Psoas muscle (tissue), 8 donors: ENCODE measurements at places on chromosomes 2 and 18. TPM values are rescaled to one million over a fixed set of nuclear protein-coding genes. Genes with fewer than 3 reads are reported as not detected.

The CCDC68 gene
- total RNA-seq, result 1.0 TPM

DNA sequence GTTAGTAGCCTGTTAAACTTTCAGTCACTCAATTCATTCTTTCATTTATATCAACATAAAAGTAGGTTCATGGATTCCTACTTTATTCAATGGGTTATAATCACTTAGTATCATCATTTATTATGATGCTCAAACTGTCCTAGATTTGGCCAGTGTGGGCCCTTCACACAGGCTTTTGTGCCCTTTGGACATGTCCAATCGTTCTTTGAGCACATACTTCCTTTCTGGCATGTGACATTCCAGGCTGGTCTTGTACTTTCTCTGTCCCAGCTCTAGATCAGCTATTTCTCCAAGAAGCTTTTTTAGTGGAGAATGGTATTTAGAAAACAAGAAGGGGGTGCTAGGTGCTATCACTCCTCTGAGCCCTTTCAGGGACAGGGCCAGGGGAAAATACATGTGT, 11.5 kb downstream of the POLR1A start:
- peaks cover 13% of the 10 kb centered on the region for H3K36me3 ChIP-seq
- DNase-seq, result no peak
- H3K4me1 ChIP-seq, result peaks cover 10% of the 10 kb centered on the region
- H3K27ac ChIP-seq, result no peak overlapping the region
- no peak overlapping the region for H3K4me3 ChIP-seq
- no peaks in the 10 kb centered on the region for H3K27me3 ChIP-seq

The GIGYF2 gene
- 64.3 TPM for total RNA-seq

GRCh38 chr2:240811346-240812300, 8.4 kb downstream of the KIF1A start:
- DNase-seq, result no peak
- H3K27ac ChIP-seq, result no peak overlapping the region
- H3K36me3 ChIP-seq, result no peaks in the 10 kb centered on the region
- no peaks in the 10 kb centered on the region for H3K4me1 ChIP-seq
- H3K4me3 ChIP-seq, result no peak overlapping the region
- H3K27me3 ChIP-seq, result no peaks in the 10 kb centered on the region

The KANSL3 gene
- total RNA-seq, result 50.3 TPM

DNA sequence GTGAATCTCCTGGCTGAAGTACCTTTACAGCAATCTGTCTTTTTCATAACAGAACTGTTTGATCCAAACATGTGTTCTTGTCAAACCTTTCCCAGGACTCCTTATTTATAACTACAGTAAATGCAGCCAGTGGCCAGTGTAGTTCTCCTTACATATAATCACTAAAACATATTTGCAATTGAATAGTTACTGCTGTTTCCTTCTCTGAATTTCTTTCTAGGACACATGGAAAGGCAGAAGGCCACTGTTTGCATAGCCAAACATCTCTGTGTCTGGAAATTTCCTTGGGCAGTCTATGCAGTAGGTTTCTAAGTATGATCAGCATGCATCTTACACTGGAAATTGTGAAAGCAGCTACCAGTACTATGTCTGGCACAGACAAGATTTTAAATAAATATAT, 57.4 kb upstream of the COL3A1 start:
- no peaks in the 10 kb centered on the region for H3K4me1 ChIP-seq
- no peaks in the 10 kb centered on the region for H3K36me3 ChIP-seq
- H3K27me3 ChIP-seq, result no peaks in the 10 kb centered on the region
- no peak overlapping the region for H3K27ac ChIP-seq
- DNase-seq, result no peak
- no peak overlapping the region for H3K4me3 ChIP-seq

- no peaks in the 10 kb centered on the region for H3K4me1 ChIP-seq
- no peak for DNase-seq
- no peak overlapping the region for H3K27ac ChIP-seq
- H3K36me3 ChIP-seq, result no peaks in the 10 kb centered on the region
- no peaks in the 10 kb centered on the region for H3K27me3 ChIP-seq
- H3K4me3 ChIP-seq, result no peak overlapping the region
Measured at GRCh38 chr2:241935314-241935713, 65.8 kb downstream of the RTP5 start.

DNA sequence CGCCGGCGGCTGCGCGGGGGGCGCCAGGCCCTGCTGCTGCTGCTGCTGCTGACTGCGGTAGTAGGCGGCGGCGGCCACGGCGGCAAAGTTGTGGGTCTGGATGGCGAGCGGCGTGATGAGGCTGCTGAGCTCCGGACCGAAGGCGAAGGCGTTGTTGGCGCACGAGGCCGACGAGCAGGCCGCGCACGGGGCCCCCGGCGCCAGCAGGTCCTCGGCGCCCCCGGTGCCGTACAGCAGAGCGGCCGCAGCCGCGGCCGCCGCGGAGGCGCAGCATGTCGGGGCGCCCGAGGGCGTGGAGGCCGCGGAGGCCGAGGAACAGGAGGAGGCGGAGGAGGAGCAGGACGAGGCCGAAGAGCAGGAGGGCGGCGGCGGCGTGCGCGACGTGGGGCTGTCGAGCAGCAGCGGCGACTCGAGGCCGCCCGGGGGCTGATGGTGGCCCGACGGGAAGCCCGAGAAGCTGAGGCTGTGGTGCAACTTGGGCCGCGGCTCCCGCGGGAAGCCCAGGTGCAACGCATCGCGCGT, 1.8 kb downstream of the ZFP36L2 start:
- peak overlapping the region; percentile 75 for H3K4me3 ChIP-seq
- peak; percentile 71 for DNase-seq
- H3K27ac ChIP-seq, result peak overlapping the region; percentile 91
- peaks cover 34% of the 10 kb centered on the region for H3K36me3 ChIP-seq
- H3K4me1 ChIP-seq, result peaks cover 53% of the 10 kb centered on the region
- H3K27me3 ChIP-seq, result no peaks in the 10 kb centered on the region

DNA sequence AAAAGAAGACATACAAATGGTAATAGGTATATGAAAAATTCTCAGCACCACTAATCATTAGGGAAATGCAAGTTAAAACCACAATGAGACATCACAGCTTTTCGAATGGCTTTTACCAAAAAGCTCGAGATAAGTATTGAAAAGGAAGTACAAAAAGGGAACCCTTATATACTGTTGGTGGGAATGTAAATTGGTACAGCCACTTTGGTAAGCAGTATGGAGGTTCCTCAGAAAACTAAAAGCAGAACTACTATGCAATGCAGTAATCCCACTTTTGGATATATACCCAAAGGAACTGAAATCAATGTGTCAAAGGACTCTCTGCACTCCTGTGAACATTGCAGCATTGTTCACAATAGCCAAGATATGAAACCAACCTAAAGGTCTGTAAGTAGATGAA, 107.5 kb upstream of the SPATS2L start:
- no peaks in the 10 kb centered on the region for H3K4me1 ChIP-seq
- H3K27me3 ChIP-seq, result no peaks in the 10 kb centered on the region
- H3K27ac ChIP-seq, result no peak overlapping the region
- H3K4me3 ChIP-seq, result no peak overlapping the region
- no peaks in the 10 kb centered on the region for H3K36me3 ChIP-seq
- no peak for DNase-seq

The NEB gene
- 7,132 TPM for total RNA-seq

GRCh38 chr2:164911832-164912231, 43.5 kb downstream of the SLC38A11 start:
- H3K27ac ChIP-seq, result no peak overlapping the region
- no peaks in the 10 kb centered on the region for H3K4me1 ChIP-seq
- H3K4me3 ChIP-seq, result no peak overlapping the region
- H3K36me3 ChIP-seq, result no peaks in the 10 kb centered on the region

GRCh38 chr2:200243441-200243840, 63.1 kb upstream of the SPATS2L start:
- no peak overlapping the region for H3K4me3 ChIP-seq
- no peaks in the 10 kb centered on the region for H3K27me3 ChIP-seq
- no peak for DNase-seq
- no peaks in the 10 kb centered on the region for H3K36me3 ChIP-seq
- H3K27ac ChIP-seq, result no peak overlapping the region
- H3K4me1 ChIP-seq, result no peaks in the 10 kb centered on the region

DNA sequence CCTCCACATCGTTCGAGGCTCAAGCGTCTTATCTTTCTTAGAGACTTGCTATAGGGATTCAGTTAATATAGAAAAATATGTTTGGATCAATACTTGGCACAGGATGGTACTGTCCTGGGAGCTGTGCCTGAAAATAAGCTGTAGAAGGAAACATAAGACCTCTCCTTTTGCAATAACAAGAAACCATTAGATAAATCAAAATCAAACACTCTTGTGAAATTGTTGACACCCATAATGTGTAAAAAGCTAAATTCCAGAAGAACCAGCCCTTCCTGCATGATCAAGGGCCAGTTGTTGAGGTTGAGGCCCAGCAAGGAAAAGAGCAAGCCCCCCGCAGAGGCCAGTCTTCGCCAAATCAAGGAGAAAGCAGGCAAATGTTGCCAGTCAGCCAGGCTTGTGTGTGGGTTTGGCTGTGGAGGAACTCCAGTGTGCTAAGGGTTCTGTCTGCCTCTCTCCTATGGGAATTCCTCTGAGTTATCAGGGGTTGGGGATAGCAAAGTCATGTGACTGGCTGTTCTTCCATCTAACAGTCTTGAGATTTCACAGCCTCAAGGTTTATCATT, 185.7 kb downstream of the ACKR3 start:
- peaks cover 20% of the 10 kb centered on the region for H3K4me1 ChIP-seq
- no peak overlapping the region for H3K27ac ChIP-seq
- DNase-seq, result no peak
- H3K36me3 ChIP-seq, result no peaks in the 10 kb centered on the region
- H3K27me3 ChIP-seq, result no peaks in the 10 kb centered on the region
- no peak overlapping the region for H3K4me3 ChIP-seq

DNA sequence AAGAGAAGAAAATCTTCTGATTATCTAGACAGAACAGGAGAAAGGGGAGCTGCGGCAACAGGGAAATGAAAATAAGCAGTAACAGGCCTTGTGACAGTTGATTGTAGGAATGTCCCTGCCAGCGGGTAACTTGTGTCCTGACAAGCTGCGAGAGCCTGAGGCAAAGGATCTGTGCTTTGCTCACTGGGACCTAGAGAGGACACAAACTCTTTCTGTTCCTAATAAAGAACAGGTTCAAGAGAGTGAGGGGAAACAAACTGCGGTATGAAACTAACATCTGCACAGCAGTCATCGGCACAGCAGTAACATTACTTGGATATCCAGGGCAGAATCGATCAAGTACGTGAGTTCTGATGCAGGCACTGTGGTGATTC, 103.7 kb upstream of the THOC1 start:
- no peak overlapping the region for H3K27ac ChIP-seq
- no peaks in the 10 kb centered on the region for H3K4me1 ChIP-seq
- DNase-seq, result no peak
- no peak overlapping the region for H3K4me3 ChIP-seq
- no peaks in the 10 kb centered on the region for H3K36me3 ChIP-seq

GRCh38 chr2:86073225-86073624, 32.5 kb downstream of the POLR1A start:
- no peaks in the 10 kb centered on the region for H3K27me3 ChIP-seq
- H3K4me1 ChIP-seq, result peaks cover 45% of the 10 kb centered on the region
- peak overlapping the region; percentile 91 for H3K27ac ChIP-seq
- H3K4me3 ChIP-seq, result no peak overlapping the region

The KRTCAP3 gene
- 1.5 TPM for total RNA-seq

DNA sequence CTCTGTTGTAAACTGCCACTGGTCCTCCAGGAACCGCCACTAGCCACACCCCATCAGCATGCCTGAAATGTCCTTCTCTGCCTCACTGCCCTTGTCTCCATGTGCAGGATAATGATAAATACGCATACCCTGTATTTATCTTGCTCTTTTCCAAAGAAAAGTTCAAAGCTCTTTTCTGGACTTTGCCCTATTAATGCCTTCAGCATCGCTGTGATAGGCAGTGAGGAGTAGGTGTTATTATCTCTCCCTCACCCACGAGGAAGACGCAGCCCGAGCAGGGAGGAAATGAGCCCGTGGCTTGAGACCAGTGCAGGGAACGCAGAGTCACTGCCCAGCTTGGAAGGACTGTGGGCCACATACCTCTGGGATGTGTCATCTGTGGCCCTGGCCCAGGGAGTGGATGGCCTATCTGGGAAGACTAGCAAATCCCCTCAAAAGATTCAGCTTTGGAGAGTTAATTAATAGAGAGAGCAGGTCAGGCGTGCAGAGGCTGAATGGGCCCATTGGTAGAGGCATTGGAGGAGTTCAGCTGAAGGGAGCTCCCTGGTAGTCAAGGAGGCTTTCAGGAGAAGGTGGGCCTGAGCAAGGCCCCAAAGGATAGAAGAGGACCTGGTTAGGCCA, 39.5 kb upstream of the MCFD2 start:
- H3K36me3 ChIP-seq, result peaks cover 68% of the 10 kb centered on the region
- H3K4me3 ChIP-seq, result no peak overlapping the region
- H3K4me1 ChIP-seq, result peaks cover 24% of the 10 kb centered on the region
- no peaks in the 10 kb centered on the region for H3K27me3 ChIP-seq
- peak overlapping the region; percentile 64 for H3K27ac ChIP-seq

The SLC5A7 gene
- not detected for total RNA-seq

DNA sequence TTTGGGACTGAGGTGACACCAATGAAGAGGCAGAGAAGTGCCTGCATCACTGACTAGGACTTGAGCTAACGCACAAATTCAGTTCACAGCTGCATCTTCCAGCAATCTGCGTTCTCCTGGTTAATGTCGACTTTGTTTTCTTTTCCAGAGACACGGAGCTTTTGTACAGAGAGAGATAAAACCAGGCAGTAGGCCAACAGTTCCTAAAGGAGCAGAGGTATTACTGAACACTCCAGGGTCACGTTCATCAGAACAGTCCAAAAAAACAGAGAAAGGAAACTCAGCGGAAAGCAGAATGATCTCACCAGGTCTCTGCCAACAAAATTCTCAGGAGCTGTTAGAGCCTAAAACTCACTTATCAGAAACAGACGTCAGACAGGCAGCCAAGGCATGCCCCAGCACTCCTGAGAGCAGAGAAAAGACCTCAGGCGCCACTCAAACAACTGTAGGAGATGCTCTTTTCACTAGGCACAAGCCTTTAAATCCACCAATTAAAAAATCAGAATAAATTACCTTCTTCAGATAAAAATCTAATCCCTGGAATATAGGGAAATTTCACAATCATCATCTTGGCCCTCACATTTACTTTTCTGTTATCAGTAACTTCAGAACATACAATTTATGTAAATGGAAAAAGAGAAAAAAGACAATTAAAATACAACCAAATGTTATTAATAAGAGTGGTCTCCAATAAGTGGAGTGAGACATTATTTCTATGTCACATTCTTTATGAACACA, 95.9 kb upstream of the SPTBN1 start:
- H3K27me3 ChIP-seq, result no peaks in the 10 kb centered on the region
- no peaks in the 10 kb centered on the region for H3K36me3 ChIP-seq
- H3K4me1 ChIP-seq, result peaks cover 6% of the 10 kb centered on the region
- DNase-seq, result no peak
- peak overlapping the region; percentile 1 for H3K4me3 ChIP-seq

The PREB gene
- 85.5 TPM for total RNA-seq

DNA sequence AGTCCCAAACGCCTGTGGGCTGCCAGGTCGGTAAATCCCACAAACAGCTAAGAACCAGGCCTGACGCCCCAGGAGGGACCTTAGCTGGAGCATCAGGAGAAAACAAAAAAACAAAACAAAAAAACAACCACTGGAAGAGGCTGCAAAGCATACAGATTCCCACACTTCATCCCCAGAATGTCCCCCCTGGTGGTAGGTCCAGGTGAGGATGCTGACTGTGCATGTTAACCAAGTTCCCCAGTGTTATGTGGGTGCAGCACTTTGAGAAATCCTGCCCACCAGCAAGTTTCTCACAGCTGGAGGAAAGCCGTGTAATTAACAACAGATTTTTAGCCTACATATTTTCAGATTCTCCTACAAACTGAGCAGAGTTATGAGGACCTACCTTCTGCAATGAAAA, 15.1 kb downstream of the ST3GAL5 start:
- peaks cover 3% of the 10 kb centered on the region for H3K4me1 ChIP-seq
- H3K27me3 ChIP-seq, result no peaks in the 10 kb centered on the region
- no peak overlapping the region for H3K4me3 ChIP-seq
- H3K27ac ChIP-seq, result no peak overlapping the region
- DNase-seq, result no peak
- H3K36me3 ChIP-seq, result peaks cover 3% of the 10 kb centered on the region

- H3K27me3 ChIP-seq, result no peaks in the 10 kb centered on the region
- no peak for DNase-seq
- no peaks in the 10 kb centered on the region for H3K4me1 ChIP-seq
Measured at GRCh38 chr2:240511351-240512108, 46.3 kb downstream of the ANKMY1 start.
